ENCODE measurements at places on chromosomes 5 and 9.

DNA sequence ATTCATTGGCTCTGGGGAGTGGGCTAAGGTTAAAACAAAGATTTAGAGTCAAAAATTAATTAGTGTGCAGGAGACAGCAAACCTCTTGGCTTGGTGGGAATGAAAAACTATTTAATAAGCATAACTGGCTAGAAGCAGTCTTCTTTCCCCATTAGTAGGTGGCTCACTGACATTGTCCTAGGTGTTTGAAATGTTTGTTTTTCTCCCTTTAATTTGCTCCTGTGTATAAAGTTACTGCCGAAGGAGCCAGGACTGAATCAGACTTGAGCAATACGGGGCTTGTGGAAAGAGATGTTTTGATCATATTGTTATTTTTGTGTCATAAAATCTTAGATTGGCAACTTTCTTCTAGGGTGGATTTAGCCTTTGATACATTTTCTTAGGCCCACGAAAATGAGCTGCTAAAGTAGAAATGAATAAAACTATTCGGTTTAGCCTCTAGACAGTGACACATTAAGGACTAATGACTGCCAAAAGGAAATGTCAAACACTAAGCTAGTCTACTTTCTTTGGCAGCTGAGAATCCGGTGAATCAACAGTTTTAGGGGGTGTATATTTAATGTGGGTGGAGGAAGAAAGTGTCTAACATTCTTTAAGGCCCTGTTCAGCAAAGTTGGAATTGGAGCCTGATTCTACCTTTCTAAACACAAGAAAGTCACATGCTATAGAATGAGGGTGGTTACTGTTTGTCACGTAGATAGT lies 30.2 kb downstream of the LRRTM2 start:
- DNase-seq = no peak

DNA sequence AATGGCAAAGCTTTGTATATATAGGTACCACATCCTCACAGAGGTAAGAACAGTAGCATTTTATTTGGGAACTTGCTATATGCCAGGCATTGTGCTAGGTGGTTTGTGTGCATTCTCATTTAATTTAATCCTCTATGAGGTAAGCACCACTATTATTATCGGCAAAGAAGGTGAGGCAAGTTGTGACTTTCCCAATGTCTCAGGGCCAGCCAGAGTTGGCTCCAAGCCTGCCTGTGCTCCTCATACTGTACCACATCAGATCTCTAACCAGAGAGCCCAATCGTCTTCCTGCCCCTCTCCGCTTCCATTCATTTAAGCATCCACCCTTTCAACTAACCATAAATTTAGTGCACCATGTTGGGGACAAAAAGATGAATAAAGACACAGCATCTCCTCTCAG lies 55.1 kb downstream of the NIPSNAP3B start:
- no peak for DNase-seq

DNA sequence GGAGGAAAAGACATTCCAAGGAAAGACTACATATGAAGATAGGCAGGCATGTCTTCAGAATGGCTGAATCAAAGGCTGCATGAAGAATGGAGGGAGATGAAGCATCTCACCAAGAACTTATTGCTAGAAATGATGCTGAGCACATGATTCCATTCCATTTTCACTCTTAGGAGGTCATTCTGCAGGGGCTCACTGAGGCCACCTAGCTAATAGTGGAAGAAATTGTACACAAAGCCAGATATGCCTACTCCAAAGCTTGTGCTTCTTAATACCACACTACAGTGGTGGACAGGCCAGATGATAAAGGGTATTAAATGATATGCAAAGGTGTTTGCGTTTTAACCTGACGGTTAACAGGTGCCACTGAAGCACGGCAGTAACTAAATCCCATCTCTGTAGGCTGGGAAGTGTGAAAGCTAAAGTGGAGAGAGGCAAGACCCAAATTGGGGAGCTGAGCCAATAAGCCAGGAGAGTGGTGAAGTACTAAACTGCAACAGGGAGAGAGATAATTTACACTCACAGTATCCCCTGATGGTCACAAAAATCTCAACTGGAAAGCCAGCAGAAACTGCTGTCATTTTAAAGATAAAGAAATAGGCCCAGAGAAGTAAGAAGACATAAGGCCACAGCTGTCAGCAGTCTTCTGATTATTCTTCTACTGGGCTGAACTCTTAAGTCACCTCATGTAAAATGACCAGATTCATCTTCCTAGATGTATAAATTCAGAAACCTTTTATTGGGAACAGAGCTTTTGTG lies 14.6 kb downstream of the NDUFA8 start:
- DNase-seq = no peak

DNA sequence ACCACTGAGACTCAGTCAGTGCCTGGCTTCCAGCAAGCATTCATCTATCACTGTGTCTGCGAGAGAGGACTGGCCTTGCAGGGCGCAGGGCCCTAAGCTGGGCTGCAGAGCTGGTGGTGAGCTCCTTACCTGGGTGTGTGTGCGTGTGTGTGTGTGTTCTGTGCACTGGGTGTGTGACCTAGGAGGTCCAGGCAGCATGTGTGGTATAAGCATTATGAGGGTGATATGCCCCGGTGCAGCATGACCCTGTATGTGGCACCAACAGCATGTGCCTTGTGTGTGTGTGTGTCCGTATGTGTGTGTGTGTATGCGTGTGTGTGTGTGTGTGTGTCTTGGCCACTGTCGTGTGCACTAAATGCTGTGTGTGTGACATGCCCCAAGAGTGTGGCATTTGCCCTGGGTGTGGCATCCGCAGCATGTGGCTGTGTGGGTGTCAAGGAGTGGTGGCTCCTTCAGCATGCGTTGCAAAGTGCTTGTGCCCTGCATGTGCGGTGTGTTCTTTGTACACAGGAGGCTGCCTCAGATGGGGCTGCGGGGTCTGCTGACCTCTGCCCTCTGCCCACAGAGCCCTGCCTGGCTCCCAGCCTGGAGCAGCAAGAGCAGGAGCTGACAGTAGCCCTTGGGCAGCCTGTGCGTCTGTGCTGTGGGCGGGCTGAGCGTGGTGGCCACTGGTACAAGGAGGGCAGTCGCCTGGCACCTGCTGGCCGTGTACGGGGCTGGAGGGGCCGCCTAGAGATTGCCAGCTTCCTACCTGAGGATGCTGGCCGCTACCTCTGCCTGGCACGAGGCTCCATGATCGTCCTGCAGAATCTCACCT lies 3.3 kb downstream of the FGFR4 start:
- no peak for DNase-seq

DNA sequence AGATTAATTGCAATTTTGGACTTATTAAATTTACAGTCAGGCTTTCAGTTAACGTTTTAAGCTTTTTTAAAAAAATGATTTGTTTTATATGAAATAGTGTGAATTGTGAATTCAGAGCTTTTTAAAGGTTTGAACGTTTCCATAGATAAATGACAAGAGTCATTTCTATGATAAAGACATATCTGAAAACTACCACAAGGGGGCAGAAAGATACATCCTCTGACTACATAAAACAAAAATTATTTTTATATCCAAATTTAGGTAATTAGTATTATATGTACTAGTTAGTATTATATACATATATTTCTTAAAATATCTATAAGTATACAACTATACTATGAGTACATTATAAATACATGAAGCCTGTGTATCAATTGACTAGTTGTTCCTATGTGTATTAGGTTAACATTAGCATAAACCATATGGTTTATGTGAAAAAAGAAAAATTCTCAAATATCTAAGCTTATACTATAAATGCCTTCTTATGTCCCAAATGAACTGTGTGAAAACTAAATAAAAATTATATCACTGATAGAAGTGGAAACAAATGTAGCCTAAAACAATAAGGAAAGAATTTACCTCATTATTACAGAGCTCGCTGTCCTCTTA lies 155.2 kb downstream of the MEF2C start:
- no peak for DNase-seq

DNA sequence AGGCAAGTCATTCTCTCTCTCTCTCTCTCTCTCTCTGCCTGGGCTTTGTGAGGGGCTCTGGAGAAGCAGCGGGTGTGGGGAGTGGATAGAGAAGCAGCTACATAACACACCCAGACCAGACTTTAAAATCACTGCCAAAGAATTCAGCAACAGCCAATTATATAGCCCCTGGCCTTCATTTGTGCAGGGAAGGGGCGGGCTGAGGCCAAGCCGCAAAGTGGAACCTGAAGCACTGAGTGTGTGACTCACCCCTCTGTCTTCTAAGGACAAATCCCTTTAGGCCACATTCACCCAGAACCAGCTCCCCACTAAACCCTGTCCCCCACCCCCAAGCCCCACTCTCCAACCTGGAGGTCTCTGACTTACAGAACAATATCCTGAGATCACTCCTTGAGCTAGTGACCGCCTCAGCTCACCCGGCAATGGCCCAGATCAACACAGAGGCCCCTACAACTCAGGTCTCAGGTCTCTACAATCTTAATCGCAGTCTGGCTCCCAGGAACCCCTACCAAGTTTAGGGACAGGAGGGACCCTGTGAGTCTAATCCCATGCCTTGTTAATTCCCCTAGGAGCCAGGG lies 6.0 kb downstream of the B4GALT1 start:
- DNase-seq = no peak

DNA sequence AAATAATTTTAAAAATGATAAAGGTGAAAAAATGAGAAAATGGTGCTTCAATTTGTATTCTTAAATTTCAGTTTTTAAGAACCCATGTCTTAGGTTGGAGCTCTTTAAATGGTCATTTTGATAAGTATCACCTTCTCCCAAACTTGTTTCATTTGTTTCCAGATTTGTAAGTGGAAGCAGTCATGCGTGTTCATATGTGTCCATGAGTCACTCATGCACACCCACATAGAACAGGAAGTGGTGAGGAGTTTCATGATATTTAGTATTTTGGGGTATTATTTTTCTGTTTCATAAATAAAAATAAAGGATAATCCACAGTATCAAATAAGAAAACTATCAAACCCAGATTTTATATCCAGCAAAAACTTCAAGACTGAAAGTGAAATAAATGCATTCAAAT lies 570.4 kb upstream of the ST8SIA4 start:
- no peak for DNase-seq

DNA sequence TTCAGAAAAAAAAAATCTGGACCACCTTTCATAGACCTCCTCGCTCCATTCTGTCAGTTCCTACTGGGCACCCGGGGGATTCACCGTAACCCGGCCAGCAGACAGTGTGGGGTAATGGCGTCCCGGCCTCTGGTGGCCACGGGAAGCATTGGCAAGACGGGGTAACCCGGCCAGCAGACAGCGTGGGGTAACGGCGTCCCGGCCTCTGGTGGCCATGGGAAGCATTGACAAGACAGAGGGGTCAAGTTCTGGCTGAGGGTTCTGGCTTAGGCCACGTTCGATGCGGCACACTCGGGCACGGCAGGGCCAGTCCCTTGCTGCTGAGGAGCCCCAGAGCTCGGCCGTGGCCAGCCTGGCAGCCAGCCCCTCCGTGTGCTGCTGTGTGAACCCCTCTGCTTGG lies 116.2 kb upstream of the RAPGEF1 start:
- DNase-seq = no peak

DNA sequence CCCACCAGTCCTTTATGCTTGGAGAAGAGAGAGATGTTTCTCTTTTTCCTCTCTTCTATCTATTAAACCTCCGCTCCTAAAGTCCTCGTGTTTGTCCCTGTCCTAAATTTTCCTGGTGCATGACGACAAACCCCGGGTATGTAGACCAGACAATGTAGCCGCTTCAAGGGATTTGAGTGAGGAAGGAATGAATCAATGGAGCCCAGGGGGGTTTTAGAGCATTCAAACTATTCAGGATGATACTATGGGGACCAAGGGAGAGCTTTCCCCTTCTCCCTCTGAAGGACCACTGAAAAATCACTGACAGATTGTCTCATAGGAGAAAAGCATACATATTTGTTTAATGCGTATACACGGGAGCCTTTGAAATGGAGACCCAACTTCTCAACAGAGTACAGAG lies 18.4 kb downstream of the CEL start:
- DNase-seq = no peak

GRCh38 chr9:105191508-105192121 lies 52.8 kb upstream of the SLC44A1 start:
- no peak for DNase-seq

- DNase-seq = no peak
These were observed 46.9 kb upstream of the HSPA9 start for GRCh38 chr5:138622051-138622450.

GRCh38 chr5:117999939-118000549 lies 988.3 kb downstream of the DTWD2 start:
- DNase-seq = no peak

- no peak for DNase-seq
These were observed 414 bp downstream of the WDR38 start for GRCh38 chr9:124853605-124854143.

- no peak for DNase-seq
These were observed 348.5 kb downstream of the BNC2 start for GRCh38 chr9:16521868-16522411.

- no peak for DNase-seq
These were observed 68.8 kb downstream of the SNX18 start for GRCh38 chr5:54586336-54586735.

DNA sequence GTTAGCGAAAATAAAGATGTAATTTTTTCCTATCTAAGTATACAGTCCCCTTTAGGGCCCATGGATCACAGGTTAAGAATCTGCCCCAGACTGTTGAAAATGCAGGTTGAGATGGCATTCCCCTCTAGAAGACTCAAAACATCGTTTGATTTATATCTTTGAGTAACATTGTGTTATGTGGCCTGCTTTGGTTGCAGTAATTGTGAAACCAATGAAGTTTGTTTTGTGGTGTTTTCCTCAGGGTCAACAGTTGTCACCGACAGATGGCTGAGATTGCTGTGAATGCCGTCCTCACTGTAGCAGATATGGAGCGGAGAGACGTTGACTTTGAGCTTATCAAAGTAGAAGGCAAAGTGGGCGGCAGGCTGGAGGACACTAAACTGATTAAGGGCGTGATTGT lies 7.8 kb downstream of the CCT5 start:
- no peak for DNase-seq

DNA sequence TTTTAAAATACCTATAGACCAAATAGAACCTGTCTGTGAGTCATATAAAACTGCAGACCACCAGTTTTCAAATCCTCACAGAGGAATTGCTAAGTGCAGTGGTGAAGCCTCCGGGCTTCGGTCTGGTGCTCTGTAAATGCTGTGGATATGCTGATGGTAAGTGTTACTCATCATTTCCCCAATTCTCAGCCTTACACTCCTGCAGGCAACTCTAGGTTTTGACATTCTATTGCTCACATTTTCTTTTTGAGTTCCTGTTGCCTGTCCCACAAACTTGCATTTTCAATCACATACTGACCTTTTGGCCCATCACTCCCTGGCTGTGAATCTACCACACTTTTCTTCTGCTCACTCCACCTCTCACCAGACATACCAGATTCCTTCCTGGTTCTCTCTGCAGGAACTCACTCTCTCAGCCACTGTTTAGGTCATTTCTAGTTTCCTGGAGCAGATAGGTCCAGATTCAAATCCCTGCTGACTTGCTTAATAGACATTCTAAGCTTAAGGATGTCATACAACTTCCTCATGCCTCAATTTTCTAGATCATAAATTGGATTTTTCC lies 192.9 kb downstream of the RAB3C start:
- DNase-seq = no peak

DNA sequence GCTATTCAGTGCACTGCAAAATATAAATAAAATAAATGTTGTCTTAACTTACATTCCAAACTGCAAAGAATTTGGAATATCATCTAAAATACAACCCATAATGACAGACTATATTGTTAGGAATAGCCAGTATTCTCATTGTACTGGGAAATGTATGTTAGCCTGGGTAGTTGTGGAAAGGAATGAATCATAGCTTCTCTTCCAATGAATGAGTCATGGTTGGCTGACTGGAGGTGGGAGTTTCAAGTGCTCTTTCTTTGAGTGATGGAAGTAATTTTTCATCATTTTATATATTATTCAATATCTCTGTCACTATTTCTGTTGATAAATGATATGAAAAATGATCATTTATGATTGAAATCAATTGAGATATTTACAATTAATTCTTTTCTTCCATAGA lies 158.6 kb upstream of the ARRDC3 start:
- DNase-seq = no peak

- DNase-seq = no peak
These were observed 265.7 kb upstream of the KLF4 start for GRCh38 chr9:107755246-107755645.

Data from activated T-cell treated with anti-CD3 and anti-CD28 coated beads for 4 hours (primary cell).